OCI-M1 (cell line): ENCODE measurements at places on chromosomes 12 and 14.

GRCh38 chr12:132216354-132216987 is 72.2 kb downstream of the NOC4L start:
- no peak for DNase-seq

DNA sequence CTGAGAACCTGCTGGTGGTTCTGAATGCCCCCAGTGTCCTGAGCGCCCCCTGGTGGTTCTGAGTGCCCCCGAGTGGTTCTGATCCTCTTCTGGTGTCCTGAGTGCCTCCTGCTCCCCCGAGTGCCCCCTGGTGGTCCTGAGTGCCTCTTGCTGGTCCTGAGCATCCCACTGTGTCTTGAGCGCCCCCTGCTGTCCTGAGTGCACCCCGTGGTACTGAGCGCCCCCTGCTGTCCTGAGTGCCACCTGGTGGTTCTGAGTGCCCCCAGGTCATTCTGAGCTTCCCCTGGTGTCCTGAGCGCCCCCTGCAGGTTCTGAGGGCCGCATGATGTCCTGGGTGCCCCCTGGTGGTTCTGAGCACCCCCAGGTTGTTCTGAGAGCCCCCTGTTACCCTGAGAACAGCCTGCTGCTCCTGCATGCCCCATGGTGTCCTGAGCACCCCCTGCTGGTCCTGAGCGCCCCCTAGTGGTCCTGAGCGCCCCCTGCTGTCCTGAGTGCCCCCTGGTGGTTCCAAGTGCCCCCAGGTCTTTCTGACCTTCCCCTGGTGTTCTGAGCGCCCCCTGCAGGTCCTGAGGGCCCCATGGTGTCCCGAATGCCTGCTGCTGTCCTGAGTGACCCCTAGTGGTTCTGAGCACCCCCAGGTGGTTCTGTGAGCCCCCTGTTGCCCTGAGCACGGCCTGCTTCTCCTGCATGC is 1165.4 kb downstream of the TMEM121 start:
- peak; percentile 34 for DNase-seq

DNA sequence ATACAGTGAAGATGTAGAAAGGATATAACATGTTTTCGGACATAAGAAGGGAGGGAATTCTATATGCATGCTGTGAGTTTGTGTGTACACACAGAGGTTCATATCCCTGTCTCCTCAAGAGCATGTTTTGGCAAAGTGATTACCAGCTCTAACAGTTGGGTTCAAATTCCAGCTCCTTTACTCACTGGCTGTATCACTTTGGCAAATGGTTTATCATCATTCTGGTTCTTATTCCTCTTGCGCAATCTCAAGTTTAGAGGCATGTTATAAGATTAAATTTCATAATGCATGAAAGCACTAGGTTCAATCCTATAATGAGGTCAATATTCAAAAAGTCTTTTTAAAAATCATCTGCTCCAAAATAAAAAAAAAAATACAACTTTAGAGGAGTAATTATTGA is 107.7 kb upstream of the LRFN5 start:
- DNase-seq, result no peak

GRCh38 chr12:94147387-94147990 is 888 bp upstream of the PLXNC1 start:
- no peak for DNase-seq

- DNase-seq, result no peak
Measured at GRCh38 chr12:54890339-54890738, 36.0 kb downstream of the MUCL1 start.

DNA sequence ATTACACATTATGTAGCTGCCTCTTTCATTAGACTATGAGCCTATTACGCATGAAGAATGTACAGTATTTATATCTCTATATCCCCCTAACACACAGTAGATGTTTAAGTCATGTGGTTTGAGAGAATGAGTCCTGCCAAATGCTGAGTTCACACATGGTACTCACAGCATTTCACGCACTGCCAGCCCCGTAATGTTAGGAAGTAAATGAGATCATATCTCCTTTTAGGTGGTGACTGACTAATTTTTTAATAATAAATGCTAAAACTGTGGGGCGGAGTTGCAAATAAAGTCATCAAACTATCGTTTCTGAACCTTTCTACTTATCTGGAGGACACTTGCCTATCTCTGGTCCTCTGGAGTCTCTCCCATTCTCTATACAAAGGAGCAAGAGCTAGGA is 343.8 kb downstream of the ADAMTS20 start:
- no peak for DNase-seq

DNA sequence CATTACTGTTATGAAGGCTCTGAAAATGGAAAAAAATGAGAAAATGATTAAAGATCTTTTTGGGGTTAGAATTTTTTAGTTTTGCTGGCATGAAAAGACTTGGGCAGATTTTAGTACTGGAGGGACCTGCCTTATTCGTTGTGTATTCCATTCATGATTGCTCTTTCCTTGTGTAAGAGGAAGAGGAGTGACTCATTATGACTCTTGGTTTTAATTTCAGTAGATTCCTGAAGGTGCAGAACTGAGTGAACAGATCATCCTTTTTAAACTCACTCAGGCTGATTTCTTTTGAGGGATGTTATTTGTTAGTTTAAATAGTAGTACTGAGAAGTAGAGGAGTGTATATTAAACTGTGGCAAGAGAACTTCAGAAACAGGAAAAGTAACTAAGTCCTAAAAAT is 41.6 kb downstream of the AKAP6 start:
- peak; percentile 4 for DNase-seq

- DNase-seq, result no peak
Measured at GRCh38 chr14:40447017-40447416, 1014.8 kb upstream of the FBXO33 start.

DNA sequence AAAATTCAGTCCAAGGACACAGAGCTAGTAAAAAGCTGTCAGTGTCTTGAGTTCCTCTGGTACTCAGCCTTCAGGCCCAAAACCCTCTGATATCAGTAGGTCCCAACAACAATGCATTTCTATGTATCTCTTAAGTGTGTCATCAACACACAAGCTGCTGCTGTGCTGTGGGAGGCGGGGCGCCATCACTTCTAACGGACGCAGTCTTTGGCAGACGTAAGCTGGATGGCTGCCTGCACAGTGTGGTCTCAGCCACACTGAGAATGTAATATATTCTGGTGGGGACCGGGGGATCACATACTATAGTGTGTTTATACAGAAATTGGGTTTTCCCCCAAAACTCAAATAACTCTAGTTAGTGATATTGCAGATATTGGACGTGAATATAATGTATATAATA is 123.9 kb downstream of the SUDS3 start:
- DNase-seq, result no peak

GRCh38 chr12:127963933-127964332 is 303.0 kb upstream of the TMEM132C start:
- no peak for DNase-seq

DNA sequence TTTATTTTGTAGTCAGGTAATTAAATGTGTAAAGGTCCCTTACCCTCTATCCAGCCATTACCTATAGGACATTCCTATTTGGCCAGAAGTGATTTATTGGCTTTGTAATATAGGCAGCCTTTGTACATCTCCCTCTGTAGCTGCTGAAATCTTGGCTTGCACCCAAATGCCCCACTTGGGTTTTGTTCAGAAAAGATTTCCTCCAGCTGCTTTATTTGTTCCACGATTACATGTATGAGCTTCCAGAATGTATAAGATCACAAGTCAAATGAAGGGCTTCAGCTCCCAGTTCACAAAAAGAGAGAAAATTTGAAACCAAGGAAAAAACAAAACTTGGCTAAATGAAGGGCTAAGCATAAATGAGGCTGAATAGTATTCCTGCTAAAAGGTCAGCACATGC is 103.4 kb downstream of the EFCAB11 start:
- DNase-seq, result no peak

GRCh38 chr12:82300611-82301010 is 57.6 kb downstream of the CCDC59 start:
- peak; percentile 47 for DNase-seq

- DNase-seq, result no peak
Measured at GRCh38 chr12:128458301-128458974, 191.5 kb downstream of the TMEM132C start.

DNA sequence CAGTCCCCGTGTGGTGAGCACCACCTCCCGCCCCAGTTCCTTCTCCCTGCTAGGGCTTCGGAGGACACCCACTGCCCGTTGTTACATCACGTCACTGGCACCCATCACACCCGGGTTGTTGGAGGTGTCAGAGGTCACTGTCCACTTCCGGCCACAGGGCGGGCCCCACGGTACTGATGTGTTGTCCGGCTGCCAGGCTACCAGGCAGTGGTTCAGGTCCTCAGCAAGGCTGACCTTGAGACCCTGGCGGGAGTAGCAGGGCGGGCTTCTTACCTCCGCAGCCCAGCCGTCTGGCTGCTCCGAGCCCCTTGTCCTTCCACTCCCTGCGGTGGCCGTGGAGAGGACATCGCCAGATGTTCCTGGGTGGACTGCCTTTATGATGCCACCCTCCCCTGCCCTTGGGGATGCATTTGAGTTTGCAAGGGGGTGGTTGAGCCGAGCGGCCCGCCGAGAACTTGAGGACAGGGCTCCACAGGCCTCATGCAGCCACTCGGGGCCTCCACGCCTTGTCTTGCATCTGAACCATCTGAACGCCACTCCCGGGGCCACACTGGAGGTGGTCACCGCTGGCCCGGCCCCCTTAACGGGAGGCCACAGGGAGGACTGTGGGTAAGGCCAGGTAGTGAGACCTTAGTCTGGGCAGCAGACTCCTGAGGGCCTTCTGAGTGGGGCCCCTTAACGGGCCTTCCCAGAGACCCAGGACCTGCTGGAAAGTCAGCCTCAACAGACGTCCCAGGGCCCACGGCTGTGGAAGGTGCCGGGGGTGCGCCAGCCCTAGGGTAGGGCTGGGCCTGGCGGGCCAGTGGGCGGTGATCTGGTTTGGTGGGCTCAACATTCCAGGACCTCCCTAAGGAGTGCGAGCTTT is 27.1 kb upstream of the PLD4 start:
- no peak for DNase-seq

DNA sequence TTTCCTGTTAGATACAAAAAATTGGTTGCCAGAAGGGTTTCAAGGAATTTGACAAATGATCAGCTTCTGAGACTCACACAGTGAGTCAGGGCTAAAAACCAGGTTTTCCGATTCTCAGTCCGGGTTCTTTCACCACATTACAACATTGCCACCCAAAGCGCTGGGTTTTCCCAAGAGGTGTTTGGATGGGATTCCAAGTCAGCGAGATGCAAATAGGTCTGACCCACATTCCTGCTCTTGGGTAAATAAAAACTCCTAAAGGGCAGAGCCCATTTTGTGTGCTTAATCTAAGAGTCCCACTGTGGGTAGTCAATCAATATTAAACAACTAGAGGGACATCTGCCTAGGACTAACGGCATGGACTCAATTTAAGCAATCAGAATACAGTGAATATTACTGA is 5.4 kb upstream of the RIC8B start:
- DNase-seq, result no peak

DNA sequence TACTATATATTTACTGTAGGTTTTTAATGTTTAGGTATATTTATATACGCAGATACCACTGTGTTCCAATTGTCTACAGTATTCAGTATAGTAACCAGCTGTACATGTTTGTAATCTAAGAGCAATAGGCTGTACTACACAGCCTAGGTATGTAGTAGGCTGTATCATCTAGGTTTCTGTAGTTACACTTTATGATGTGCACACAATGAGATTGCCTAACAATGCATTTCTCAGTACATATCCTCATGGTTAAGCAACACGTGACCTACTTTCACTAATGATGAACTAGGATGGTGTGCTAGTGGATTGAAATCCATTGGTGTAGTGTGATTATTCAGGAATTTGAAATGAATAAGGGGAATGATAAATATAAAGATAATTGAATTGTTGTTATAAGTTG is 77.7 kb downstream of the ETNK1 start:
- DNase-seq, result no peak

GRCh38 chr14:92726135-92726932 is 22.1 kb downstream of the LGMN start:
- peak; percentile 37 for DNase-seq

DNA sequence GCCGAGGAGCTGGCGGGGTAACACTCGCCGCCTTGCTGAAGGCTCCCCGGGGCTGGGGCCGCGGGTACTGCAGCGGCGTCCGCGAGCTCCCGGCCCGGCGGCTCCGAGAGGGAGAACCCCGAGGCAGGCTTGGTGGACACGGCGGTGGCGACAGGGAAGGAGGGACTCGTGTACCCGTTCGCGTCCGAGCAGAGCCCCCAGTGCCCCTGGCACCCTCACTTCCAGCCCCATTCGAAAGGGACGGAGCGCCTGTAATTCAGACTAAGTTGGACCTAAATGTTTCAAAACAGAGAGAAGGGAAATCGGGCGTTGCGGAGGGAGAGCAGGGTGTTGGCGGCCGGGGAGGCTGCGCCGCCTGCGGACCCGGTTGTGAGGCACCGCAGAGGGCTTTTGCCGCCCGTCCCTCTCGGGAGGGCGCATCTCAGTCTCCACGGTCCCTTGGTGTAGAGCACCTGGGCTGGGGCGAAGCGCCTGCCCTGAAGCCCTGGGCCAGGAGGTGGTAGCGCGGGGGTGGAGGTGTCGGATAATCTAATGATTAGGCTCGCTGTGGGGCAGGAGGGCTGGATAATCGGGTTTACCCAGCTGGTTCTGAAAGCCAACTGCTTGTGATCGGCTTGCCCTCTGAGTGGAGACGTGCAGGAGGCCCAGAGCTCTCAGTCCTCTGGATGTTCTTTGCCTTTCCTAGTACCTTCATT is 771 bp downstream of the DAAM1 start:
- DNase-seq, result no peak

GRCh38 chr14:33793398-33794110 is 157.3 kb downstream of the EGLN3 start:
- DNase-seq, result no peak

DNA sequence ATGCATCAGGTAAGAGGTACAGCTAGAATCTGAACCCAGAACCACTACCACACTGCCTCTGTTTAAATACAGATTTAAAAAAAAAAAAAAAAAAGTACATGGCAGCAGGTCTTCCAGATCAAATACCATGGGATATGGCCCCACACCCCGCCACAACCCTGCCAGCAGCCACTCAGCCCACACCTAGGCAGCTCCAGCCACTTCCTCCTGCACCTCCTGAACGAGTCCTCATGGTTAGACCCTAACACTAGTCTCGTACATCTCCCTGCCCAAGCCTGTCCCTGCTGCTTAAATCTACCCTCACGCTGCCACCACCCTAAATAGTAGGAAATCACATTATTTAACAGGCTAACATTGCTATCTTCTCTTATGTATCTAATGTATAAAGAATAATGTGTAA is 12.6 kb downstream of the SETD3 start:
- DNase-seq, result no peak
